NCI-H1930 (cell line): ENCODE measurements at places on chromosomes 5 and 9.

DNA sequence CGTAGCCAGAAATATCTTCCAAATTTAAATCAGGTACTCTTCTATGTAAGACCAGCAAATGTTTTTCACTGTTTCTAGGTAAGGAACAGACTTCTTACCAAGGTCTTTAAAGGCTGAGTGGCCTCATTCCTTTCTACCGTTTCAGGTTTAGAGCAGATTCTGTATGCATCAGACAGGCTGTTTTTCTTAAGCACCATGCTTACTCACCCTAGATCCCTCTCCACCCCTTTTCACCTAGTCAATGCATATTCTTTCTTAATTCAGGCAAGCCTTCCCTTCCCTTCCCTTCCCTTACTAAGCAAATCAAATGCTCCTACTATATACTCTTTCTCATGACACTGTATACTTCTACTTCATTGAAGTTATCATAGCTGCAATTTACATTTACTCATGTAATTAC, 70.7 kb downstream of the RFX3 start:
- DNase-seq = no peak

- DNase-seq = no peak
Measured at GRCh38 chr5:32539981-32540845, 45.1 kb upstream of the SUB1 start.

GRCh38 chr5:137635521-137635921, 100.4 kb downstream of the KLHL3 start:
- no peak for DNase-seq

DNA sequence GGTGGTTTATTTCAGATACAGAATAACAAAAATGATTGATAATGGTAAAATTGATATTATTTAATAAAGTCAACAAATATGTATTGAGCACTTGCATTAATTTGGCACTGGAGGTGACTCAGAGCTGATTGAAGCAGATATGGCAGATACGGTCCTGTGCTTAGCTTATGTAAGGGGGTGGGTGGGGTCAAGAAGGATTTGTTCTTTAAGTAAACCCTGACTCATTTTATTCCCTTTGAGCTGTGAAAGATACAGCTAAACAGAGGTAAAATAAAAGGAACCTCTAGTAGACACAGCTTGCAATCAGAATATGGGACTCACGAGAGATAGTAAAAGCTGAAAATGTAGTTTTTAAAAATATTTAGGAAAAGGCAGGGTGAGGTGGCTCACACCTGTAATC, 201.3 kb upstream of the CLINT1 start:
- no peak for DNase-seq

GRCh38 chr5:134426361-134426760, 14.7 kb upstream of the CDKN2AIPNL start:
- DNase-seq = no peak

- DNase-seq = no peak
Measured at GRCh38 chr9:26310294-26310693, 582.3 kb downstream of the CAAP1 start.

GRCh38 chr5:9062873-9063272, 483.0 kb downstream of the SEMA5A start:
- DNase-seq = no peak

GRCh38 chr9:99109522-99109921, 4.6 kb downstream of the TGFBR1 start:
- no peak for DNase-seq

DNA sequence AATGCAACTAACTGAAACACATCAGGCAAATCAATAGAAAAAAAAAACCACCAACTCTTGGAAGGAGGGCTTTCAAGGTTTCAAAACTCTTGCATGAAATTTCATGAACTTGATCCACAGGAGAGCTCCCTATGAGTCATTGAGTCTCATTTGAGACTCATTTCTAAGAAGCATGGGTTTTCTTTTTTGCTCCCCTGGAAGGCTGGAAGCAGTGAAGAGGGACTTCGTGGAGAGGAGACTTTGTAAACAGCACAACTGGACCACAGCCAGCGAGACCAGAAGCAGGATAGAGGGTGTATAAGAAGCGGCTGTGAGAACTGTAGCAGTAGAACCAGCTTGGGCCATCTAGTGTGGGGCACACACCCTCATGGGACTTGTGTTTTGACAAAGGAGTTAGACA, 41.2 kb upstream of the RAPGEF1 start:
- DNase-seq = no peak

DNA sequence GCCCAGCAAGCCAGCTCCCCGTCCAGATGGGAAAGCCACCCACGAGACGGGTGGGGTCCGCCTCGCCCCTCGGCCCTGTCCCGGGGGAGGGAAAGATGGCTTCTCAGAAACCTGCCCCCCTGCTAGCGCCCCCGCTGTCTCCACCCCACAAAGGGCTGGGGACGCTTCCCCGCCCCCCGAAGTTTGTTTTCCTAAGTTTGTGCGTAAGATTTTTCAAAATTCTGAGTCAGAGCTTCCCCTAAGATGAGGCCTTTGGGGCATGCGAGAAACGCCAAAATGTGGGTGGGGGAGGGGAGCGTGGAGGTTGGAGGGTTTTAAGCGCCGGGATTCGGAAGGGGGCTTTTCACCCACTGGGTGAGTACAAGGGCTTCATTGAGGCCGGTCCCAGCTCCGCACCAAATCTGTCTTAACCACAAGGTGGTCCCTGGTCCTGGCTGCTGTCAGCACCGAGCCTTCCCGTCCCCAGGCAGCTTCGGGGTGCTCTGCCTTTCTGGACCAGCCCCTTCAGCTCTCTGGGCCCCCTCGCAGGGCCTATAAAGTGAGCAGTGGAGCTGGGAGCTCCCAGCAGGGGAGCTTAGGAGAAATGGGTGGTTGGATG, 32.3 kb downstream of the PRRX2 start:
- no peak for DNase-seq

- no peak for DNase-seq
Measured at GRCh38 chr5:76958991-76959767, 6.3 kb downstream of the CRHBP start.

GRCh38 chr5:127355337-127355736, 64.7 kb downstream of the MEGF10 start:
- no peak for DNase-seq

DNA sequence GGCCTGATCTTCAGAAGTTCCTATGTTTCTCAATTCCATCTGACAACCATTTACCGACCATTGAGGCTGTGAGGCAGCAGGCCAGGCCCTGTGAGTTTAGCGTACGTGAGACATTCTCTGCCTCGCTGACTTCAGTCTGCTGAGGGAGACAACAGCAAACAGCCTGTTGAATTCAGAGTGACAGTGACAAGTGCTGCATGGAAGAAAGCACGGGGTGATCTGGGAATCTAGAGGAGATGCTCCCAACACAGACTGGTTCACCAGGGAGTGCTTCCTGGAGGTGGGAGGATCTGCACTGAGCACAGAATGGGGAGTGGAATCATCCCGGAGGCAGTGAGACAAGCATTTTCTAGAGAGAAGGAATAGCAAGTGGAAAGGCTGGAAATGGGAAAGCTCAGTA, 10.0 kb upstream of the DDX41 start:
- DNase-seq = no peak

DNA sequence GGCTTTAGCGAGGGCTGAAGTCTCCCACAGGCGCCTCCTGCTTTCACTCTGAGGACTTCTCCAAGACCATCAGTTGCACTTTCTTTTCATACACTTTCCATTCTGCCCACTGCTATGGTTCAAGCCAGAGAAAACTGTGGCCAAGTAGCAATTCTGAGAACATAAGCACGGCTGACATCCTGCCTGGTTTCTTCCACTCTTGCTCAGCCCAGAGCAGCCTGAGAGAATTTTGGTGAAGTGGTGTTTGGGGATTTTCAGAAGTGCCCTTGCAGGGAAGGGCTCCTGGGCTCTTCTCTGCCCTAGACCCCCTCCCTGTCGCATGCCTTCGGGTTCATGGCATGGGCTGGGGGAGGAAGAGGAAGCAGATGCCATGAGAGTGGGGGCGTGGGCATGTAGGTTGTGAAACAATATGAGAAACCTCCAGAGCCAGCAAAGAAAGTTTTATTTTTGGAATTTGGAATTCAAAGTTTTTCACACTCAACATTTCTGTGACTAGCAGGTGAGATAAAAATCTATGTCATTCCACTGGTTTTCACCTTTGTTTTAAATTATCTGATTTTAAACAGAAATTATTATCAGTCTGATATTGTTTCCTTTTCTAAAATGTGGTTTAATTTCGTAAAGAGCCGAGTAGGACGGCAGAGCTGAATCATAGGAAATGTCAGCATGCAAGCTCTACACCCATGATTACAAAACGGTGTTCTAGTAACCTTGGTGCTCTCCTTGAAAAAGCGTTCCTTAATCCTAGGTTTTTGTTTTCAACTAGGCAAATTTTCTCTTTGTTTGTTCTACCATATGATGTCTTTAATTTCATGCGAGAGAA, 27.8 kb upstream of the TNFSF8 start:
- DNase-seq = no peak

GRCh38 chr5:130532786-130533185, 628.5 kb downstream of the CHSY3 start:
- no peak for DNase-seq

GRCh38 chr5:72760259-72760658, 56.2 kb upstream of the TNPO1 start:
- DNase-seq = no peak

- DNase-seq = no peak
Measured at GRCh38 chr9:99180662-99181061, 41.1 kb downstream of the ALG2 start.

DNA sequence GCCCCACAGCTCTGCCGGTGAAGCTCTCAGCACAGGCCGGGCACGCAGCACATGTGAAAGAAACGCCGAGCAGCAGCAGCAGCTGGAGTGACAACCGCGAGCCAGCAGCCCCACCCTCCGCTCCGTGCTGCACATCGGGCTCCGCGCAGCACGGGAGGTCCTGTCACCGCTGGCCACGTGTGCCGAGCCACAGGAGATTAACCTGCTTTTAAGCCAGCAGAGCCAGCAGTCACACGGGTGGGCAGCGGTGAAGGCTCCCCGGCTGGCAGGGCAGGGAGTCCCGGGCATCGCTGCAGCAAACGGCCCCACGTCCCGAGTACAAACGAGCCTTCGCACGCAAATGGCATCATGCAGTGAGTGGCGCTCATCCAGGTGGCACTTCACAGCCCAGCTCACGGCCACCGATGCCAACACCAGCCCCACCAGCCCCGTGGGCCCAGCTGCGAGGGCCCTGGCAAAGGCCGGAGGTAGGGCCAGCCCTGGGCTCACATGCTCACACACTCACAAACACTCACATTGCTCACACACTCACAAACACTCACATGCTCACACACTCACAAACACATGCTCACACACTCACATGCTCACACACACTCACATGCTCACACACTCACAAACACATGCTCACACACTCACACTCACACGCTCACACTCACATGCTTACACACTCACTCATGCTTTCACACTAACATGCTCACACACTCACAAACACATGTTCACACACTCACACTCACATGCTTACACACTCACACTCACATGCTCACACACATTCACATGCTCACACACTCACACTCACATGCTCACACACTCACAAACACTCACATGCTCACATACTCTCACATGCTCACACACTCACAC, 11.1 kb downstream of the CCDC187 start:
- DNase-seq = no peak

- no peak for DNase-seq
Measured at GRCh38 chr9:121735793-121736770, 84.6 kb downstream of the DAB2IP start.
